ENCODE measurements at places on chromosomes 3 and 15. TPM values are rescaled to one million over a fixed set of nuclear protein-coding genes. Genes with fewer than 3 reads are reported as not detected.

DNA sequence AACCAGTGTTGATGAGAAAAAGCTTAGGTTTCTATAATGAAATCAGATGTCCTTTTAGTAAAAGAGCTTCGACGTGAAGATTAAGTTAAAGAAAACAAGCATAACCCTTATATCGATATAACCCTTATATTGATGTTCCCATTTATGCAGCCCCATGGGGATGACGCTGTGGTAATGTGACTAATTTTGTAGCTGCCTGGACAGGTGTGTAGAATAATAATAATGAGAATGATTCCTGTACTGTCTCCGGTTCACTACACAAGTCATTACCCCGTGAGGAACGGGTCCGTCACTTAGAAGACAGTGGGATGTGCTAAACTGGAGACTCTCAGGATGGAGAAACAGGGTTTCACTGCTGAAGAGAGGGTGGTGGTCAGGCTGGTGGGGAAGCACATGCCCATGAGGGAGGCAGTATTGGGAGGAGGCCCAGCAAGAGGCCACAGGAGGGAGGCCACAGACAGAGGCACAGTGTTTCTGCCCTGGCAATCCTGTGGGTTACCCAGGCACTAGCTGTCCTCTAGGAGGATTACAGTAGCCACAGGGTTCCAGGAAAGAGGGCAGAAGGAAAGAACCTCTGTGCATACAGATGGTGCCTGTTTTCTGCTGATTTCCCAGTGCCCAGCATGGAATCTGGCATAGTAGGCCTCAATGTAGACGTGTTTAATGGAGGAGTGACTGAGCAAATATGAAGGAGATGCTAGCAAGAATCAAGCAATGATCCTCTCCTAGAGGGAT lies 191.1 kb upstream of the TSC22D2 start:
- no peak for DNase-seq

- DNase-seq: no peak
Observed at GRCh38 chr3:52238193-52238760, 681 bp downstream of the TWF2 start.

- DNase-seq: no peak
Observed at GRCh38 chr3:157311633-157312375, 124.8 kb upstream of the PTX3 start.

GRCh38 chr3:137647179-137647578 lies 116.9 kb upstream of the SOX14 start:
- DNase-seq: no peak

GRCh38 chr3:64257100-64257755 lies 32.0 kb upstream of the PRICKLE2 start:
- DNase-seq: no peak

- no peak for DNase-seq
Observed at GRCh38 chr3:12838179-12838965, 3.0 kb downstream of the RPL32 start.

DNA sequence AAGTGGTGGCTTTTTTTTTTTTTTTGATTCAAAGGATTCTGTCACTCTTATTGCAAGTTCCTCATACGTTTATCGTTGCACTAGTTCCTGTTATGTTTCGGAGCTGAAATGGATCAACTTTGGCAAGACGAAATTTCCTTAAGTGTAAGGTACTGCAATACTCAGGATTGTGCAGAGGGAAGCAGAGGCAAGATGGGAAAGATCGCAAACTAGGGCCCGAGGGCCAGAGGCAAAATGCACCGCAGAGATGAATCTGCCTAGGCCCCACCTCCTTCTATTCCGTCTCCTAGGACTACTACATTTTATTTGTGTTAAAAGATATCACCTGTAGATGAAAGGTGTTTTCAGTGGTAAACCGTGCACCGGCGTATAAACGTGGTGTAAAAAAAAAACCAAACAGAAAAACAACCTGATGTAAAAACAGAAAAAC lies 331 bp downstream of the RNU6-1 start:
- no peak for DNase-seq

DNA sequence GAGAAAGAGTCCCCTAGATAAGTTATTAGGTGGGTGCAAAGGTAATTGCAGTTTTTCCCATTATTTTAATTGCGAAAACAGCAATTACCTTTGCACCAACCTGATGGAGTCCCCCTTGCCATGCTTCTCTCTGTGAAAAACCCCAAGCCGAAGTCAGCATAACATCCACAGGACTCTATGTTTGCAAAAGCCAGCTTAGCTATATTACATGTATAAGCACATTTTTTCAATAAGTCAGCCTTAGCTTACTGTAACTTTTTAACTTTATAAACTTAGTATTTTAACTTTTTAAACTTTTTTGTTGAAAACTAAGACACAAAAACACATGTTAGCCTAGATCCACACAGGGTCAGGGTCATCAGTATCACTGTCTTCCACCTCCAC lies 21.4 kb upstream of the MUC20 start:
- DNase-seq: no peak

GRCh38 chr15:81170511-81170910 lies 26.2 kb upstream of the IL16 start:
- no peak for DNase-seq

- DNase-seq: no peak
Observed at GRCh38 chr3:195563317-195563716, 20.2 kb upstream of the PPP1R2 start.

DNA sequence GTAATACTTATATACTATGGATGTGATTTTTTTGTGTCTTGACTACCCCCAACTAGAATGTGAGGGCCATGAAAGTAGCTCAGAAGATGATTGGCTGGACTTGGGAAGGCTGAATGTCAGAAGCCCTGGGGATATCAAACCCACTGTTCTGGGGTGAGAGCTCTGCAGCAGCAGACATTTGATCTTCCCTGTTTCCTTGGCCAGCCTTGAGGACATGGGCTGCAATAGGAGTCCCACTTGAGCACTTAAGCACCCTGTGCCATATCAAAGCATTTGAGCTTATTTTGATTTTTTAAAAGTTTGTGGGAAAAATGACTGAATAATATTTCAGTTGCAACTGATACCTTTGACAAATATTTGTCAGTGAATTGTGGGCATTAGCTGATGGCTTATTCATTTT lies 21.7 kb downstream of the GTF2E1 start:
- DNase-seq: no peak

- no peak for DNase-seq
Observed at GRCh38 chr15:68275165-68275746, 2.3 kb upstream of the FEM1B start.

GRCh38 chr3:127034195-127034989 lies 51.5 kb downstream of the PLXNA1 start:
- no peak for DNase-seq

DNA sequence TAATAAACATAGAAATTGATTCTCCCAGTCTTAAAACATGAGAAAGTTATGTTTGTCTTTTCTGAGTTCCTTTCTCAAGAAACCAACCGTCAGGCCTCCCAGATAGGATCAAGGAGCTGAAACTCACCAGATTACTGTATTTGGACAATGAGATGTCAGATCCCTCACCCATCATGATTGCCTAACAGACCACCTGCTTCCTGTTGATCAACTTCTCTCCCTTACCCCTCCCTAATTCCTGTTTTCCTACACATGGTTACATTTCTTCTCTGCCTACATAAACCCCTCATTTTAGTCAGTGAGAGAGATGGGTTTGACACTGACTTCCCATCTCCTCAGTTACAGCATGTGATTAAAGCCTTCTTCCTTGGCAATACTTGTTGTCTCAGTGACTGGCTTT lies 917.5 kb downstream of the FHIT start:
- no peak for DNase-seq

DNA sequence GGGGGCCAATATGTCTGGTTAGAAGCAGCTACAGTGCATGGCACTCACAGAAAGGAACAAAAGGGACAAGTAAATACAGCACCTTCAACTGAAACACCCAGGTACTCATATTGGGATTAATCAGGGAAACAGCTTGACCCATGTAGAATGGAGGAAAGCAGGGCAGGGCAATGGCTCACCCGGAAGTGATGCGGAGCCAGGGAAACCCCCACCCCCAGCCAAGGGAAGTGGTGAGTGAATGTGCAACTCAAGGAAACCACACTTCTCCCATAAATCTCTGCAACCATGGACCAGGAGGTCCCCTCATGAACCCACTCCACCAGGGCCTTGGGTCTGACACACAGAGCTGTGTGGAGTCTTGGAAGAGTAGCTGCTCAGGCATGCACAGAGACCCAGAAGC lies 117.1 kb downstream of the MTHFS start:
- no peak for DNase-seq

DNA sequence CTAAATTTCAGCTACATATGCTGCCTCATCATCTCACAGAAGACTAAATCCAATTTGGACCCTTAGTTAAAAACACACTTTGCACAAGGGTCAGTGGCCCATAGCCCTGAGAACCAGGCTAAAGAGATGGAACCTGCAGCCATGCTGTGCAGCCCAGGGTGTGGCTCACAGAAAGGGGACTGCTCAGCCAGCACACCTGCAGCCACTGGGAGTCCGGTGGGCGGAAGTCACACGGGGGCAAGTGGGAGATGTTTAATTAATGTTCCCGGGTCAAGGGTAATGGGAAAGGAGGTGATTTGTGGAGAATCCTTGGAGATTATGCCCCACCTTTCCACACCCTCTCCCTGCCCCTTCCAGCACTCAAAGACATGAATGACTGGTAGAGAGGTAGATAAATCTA lies 467.4 kb downstream of the EPHB1 start:
- DNase-seq: no peak

NANOGP8 gene
- total RNA-seq: not detected

AGBL1 gene
- total RNA-seq: not detected

PRSS50 gene
- not detected for total RNA-seq

MME gene
- total RNA-seq: 2.8 TPM

ARL13B gene
- 4.3 TPM for total RNA-seq

ABI3BP gene
- total RNA-seq: 56.3 TPM

DNAH12 gene
- not detected for total RNA-seq
